ENCODE measurements at places on chromosomes 7 and 10.
A peak's percentile ranks its signal among the peaks of the same experiment; 100 is the strongest.

GRCh38 chr7:28093623-28094232 lies 86.9 kb downstream of the JAZF1 start:
- DNase-seq, result peak; percentile 87

DNA sequence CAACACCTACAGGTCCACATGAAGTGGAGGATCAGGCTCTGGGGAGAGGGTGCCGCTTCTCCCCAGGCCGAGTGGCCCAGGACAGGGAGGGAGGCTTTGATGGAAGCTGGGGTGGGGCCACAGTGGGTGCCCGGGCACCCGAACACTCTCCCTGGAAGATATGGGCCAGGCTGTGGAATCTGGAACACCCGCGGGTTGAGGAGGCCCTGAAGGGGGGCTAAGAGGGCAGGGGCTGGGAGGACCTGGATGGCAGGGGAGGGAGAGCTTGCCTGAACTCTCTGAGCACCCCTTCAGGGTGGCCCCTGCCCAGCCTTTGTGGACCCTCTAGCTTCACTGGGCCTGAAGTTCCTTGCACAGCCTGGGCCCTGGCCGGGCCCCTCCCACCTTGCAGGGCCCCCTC lies 4.5 kb upstream of the NKX6-2 start:
- no peak for DNase-seq

DNA sequence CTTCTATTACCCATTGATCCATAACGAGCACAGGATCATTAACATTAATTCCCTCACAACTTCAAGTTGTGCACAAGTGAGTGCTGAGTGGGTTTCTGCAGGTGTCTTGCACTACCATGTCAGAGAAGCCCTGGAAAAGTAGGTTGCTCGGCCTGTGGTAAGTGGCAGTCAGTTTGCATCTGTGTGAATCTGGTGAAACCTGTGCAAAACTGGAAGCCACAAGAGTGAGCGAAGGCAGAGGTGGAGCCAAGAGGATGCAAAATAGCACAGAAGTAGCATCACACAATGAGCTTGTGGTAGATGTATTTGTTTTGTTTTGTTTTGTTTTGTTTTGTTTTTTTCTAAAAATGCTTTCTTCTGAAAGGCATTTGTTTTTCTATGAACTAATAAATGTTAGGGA lies 181.5 kb downstream of the THSD7A start:
- DNase-seq, result no peak

DNA sequence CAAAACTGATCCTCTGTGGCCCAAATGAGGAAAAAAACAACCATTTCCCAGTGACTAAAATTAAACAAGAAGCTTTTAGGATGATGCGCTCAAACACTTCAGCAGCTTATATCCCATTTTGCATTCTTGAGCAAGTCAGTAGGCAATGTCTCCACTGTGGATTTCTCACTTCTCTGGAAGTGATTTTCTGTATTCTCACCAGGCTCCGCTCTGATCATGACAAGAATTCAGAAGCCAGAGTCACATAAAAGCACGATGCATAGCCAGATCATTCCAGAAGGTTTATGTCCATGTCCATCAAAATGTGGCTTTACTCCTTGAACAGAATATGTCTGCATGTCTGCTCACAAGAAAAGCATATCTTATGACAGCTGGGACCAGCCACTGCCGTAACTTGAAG lies 481.4 kb downstream of the ADRA2A start:
- DNase-seq, result no peak

- DNase-seq, result no peak
Measured at GRCh38 chr10:28993861-28994260, 295.0 kb upstream of the LYZL1 start.

GRCh38 chr7:28373990-28374389 lies 38.3 kb upstream of the CREB5 start:
- DNase-seq, result no peak

GRCh38 chr10:101028446-101029337 lies 2.2 kb downstream of the PDZD7 start:
- DNase-seq, result no peak

DNA sequence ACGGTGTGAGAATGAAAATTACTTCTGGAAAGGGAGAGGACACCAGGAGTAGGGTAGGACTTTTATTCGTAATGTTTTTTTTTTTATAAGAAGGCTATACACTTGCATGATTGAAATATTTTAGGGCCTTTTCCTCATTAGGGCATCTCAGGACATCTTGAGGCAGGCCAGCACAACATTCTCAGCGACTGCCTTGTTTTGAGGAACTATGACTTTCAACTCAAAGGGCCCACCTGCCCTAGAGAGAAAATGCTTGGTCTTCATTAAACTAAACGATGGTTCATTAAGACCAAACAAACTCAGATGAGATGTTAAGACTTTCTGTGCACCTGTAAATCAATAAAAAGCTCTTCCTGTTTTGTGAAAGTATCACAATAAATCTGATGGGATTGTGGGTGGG lies 11.3 kb downstream of the NOD1 start:
- DNase-seq, result no peak

- no peak for DNase-seq
Measured at GRCh38 chr7:36684954-36685353, 39.3 kb downstream of the AOAH start.

Data from choroid plexus epithelial cell (primary cell).